ENCODE measurements at places on chromosomes 2 and 18.

DNA sequence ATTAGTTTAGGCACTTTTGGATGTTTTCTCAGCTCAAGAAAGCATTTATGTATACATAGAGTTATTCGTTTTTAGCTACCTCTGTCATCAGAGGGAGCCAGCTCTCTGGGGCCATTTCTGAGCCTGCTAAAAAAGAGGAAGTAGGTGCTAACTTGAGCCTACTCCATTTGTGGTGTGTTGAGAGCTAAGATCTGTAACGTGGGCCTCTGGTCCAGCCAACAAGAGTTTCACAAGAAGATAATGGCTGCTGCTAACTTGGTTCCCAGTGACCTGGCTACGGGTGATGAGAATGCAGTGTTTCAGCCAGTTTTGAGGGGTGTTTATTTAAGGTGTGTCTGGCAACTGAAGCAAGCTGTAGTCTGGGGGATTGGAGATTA, 182.5 kb downstream of the PRKCE start:
- no peak for DNase-seq

- DNase-seq: no peak
Measured at GRCh38 chr2:230888824-230889400, 24.2 kb downstream of the ITM2C start.

DNA sequence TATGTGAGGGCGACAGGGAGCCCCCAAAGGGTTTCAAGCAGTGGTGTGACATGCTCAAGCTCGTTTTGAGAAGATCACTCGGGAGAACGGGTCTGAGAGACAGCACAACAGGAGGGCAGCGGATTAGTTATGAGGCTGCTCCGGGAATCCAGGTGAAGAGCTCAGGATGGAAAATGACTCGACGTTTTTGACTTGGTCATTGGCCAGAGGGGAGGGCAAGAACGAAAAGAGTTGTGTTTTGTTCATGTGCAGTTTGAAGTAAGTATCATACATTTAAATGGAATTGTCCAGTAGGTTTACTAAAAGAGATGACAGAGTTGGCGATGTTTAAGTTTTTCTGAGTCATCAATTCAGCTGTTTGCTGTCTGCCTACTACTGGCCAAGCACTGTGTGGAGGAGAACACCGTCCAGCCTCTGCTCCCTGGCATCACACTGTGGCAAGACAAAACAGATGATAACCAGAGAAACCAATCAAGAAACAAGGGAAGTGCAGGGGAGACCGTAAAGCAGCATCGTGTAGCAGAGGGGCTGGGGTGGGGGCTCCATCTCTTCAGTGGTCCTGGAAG, 25.3 kb upstream of the ANXA4 start:
- no peak for DNase-seq

DNA sequence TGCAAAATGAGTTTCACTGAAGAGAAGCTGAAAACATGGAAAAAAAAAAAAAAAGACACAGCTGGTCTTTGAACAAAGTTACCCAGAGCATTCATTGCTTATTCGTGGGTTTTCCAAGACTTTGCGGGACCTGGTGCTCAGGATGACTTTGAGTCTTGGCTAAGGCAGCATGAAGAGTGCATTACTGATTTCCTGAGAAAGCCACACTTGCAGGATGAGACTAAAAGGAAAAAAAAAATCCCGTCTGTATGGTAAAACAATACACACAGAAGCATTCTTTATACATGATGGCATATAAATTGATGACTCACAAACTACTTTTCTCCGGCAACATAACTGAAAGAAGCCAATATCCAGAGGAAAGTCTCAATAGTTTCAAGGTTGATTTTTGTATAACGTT, 195.4 kb downstream of the SPP2 start:
- no peak for DNase-seq

GRCh38 chr2:9107168-9108025, 99.2 kb upstream of the ASAP2 start:
- no peak for DNase-seq

DNA sequence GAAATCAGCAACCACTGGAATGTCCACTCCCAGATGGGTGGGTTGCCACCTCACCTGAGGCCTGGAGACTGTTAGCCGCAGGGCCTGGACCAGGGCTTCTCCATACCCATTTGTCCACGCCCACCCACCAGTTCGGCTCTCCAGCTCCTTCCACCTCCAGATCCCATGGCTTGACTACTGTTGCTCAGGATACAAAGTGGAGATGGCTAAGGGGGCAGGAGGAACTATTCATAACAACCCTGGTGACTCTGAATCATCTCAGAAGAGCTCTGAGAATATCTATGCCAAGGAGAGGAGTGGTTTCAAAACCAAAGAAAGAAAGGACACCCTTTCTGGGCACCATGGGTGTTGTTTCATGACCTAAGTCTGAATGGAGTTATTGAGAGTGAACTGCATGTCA, 145.8 kb downstream of the LAMA3 start:
- DNase-seq: no peak

GRCh38 chr2:60808330-60808801, 52.3 kb downstream of the PAPOLG start:
- no peak for DNase-seq
